ENCODE measurements at places on chromosomes 13 and 19.

- no peak for DNase-seq
These were observed 17.8 kb upstream of the FOSB start for GRCh38 chr19:45450012-45450333.

DNA sequence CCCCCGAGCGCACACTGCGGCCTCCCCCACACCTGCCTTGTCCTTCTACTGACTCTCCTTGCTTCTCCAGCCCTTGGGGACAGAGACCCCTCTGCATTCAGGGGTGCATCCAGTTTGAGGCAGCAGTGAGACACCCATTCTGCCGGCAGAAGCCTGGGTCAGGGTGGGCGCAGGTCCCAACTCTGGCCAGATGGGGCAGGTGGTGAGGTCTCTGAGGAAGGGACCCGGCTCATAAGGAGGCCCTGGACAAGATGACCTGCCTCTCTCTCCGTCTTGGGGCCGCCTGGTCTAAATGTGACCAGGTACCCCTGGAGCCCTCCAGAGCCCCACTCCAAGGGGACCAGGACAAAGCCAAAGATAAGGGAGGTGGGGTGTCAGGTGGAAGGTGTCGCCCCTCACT is 6.1 kb downstream of the CHERP start:
- no peak for DNase-seq

DNA sequence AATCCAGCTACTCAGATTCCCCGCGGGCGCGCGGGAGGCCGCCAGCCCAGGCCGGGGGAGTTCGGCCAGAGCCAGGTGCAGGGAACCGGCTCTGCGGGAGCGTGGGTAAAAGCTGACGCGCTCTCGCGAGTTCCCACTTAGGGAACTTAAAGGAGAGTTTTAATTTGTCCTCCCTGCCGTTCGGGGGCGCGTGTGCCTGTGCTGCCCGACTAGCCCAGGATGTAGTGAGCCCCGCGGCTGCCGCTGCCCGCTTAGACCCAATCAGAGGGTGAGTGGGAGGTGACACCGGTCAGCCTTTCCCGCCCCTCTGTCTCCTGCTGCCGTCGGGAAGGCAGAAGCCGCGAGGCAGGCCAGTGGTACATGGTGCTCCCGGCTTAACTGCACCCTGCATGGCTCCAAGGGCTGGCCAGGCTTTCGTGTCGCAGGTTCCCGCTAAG is 36.0 kb upstream of the NEK3 start:
- peak; percentile 72 for DNase-seq

GRCh38 chr19:39264306-39265290 is 3.6 kb upstream of the IFNL2 start:
- DNase-seq, result no peak

DNA sequence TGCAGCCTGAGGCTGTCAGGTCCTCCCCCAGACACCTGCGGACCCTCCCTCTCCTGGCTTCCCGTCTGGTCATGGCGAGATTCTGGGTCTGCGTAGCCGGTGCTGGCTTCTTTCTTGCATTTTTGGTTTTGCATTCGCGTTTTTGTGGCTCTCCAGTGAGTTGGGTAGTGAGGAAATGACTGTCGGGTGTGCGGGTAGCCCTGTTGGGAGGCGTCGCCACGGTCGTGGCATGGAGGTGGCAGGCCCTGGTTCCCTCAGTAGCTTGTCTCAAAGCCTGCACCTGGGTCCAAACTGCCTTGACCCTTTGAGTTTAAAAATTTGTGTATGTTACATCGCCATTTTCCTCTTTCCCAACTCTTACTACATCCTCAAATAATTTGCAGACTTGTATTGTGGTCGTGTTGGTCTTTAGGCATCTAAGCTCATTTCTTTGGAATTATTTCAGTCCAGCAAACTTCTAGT is 344 bp downstream of the NHLRC3 start:
- no peak for DNase-seq

- no peak for DNase-seq
These were observed 30.4 kb upstream of the OLFM4 start for GRCh38 chr13:52997951-52998876.

GRCh38 chr19:48415395-48415794 is 21.9 kb downstream of the GRIN2D start:
- peak; percentile 37 for DNase-seq

GRCh38 chr19:41815301-41815700 is 18.9 kb downstream of the CEACAM3 start:
- DNase-seq, result no peak

DNA sequence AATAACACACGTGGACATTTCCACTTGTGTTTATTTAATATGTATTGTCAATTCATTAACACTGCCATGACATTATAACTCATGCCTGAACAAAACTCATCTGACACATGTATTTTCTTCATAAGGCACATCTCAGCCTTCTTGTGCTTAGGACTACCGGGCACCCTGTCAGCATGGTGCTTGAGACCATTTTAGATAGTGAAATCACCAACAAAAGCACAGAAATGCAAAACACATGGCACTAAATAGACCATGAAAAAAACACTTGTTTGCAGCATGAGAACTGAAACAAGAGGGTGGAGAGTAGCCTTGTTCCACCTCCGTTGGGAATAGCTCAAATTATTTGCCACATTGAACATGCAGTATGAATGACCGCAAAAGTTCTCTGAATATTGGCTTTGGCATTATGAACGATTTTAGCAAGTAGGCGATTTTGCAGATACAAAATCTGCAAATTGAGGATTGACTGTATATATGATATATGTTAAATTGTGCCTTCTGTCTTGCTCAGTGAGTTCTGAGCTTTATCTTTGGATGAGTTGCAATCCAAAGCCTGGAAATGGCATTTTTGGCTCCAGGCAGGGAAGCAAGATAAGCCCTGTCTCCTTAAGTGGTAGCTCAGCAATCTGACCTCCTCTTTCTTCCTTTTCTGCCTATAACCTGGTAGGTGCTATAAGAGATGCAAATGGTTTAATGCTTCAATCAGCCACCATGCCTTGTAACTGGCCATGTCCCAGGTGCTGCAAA is 328.2 kb downstream of the HS6ST3 start:
- peak; percentile 1 for DNase-seq

DNA sequence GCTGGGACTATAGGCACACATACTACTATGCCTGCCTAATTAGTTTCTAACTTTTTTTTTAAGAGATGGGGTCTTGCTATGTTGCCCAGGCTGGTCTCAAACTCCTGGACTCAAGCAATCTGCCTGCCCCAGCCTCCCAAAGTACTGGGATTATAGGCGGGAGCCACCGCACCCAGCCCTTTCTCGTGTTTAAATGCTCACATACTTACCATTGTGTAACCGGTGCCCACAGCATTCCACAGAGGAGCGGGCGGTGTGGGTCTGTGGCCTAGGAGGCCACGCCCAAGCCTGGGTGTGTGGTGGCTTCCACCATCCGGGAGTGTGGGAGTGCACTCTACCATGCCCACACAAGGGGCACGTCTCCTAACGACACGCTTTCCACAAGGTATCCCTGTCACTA is 7.7 kb downstream of the LMNB2 start:
- DNase-seq, result peak; percentile 18

DNA sequence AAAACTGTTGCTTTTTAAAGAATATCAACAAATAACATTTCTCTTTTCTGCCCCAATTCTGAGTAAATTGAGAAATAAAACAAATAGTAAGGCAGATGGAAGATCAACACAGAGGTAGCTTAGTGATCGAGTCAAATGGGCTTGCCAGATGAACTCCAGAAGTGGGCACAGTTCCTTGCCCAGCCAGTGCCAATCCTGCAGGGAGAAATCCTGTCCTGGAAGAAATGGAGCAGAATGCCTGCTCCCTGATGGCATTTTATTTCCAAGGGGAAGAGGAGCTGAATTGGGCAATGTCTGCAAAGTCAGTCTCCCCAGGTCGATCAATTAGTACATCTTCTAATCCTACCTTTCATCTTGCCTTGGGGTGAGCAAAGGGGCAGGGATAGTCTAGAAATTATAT is 225.3 kb downstream of the NHLRC3 start:
- no peak for DNase-seq

- DNase-seq, result no peak
These were observed 133.5 kb downstream of the UQCRFS1 start for GRCh38 chr19:29079356-29080032.

GRCh38 chr19:45267296-45267695 is 16.2 kb downstream of the MARK4 start:
- DNase-seq, result no peak

- DNase-seq, result no peak
These were observed 1.8 kb downstream of the ZNF460 start for GRCh38 chr19:57282011-57282643.

DNA sequence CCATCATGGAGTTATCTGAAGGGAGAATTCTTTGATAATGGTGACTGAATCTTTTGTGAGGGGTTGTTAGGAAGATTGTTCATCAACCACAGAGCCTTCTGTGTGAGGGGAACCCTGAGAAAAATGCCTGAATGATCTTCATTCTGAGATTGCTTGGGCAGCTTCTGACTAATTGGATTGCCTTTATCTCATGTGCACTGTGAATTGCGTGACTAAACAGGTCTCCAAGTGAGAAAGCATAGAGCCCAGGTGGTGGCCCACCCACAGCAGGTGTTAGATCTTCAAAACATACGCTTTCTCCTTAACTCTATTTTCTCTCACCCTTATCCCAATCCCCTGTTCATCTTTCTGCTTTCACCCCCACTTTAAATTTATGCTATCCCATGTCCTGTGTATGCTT is 58.3 kb downstream of the DOCK9 start:
- DNase-seq, result no peak

DNA sequence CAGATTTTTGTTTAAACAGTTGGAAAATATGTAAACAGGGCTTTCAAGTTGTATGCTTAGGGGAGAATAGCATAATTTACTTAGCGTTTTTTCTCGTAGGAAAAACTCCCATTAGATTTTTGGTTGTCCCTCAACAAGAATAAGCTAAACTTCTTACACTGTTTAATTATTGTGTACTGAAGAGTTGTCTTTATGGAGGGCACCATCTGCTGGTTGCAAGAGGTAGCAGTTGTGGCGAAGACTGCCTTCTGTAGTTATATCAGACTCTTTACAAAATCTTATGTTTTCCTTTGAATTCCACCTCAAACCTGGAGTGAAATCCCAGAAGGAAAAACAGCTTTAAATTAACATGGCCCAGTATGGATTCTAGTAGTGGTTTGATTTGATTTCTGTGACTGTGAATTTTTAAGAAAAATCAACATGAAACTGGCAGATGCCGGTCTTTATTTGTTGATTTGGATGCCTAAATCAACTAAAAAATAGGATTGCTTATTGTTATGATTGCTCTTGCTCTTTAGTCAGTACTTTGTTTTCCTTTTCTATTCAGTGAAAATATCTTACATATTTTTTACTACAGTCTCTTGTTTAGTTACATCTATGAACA is 53.4 kb downstream of the PDS5B start:
- DNase-seq, result peak; percentile 67

DNA sequence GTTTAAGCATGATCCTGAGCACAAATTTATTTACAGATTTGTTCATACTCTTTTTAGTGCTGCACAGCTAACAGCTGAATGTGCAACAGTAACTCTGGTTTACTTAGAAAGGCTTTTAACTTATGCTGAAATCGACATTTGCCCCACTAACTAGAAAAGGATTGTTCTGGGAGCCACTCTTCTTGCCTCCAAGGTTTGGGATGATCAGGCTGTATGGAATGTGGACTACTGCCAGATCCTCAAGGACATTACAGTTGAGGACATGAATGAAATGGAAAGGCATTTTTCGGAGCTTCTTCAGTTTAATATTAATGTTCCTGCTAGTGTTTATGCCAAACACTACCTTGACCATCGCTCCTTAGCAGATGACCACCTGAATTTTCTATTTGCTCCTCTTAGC is 16.0 kb downstream of the ZNF100 start:
- DNase-seq, result peak; percentile 64
